ENCODE measurements at places on chromosomes 5 and 9.

- DNase-seq, result peak; percentile 18
- H3K27me3 ChIP-seq, result peaks cover 19% of the 10 kb centered on the region
- H3K4me3 ChIP-seq, result no peak overlapping the region
- H3K4me1 ChIP-seq, result peaks cover 5% of the 10 kb centered on the region
- no peak overlapping the region for H3K27ac ChIP-seq
These were observed 108.2 kb upstream of the GPR151 start for GRCh38 chr5:146624179-146624578.

DNA sequence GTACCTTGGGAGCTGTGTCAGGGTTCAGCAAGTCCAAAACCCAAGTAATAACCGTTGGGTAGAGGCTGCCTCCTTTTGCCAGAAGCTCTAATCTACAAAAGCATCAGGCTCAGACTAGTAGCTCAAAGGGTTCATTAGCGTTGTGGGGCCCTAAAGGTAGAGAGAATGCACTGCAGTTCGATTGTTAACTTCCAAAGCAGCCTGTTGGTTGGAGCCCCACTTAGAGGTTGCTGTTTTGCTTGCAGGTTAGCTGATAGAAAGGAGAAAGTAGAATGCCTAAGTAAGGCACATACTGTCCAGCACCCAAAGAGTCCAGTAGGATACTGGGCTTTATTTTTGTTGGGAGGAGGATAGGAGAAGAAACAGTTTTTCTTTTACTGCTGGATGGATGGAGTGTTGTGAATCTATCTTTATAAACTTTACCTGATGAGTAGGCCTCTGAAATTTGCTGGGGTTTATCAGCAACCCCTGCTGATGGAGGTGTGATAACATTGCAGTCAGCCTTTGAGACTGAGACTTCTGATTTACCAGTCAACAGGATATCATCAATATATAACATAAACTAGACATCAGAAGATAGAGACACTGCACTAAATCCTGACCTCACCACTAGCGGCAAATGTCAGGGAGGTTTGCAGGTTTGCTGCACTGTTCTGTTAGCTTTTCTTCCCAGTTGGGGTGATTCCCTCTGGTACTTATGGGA, 34.8 kb downstream of the ZNF131 start:
- peaks cover 59% of the 10 kb centered on the region for H3K36me3 ChIP-seq
- H3K4me3 ChIP-seq, result no peak overlapping the region
- no peak for DNase-seq
- H3K4me1 ChIP-seq, result no peaks in the 10 kb centered on the region
- no peak overlapping the region for H3K27ac ChIP-seq
- peaks cover 2% of the 10 kb centered on the region for H3K27me3 ChIP-seq

- peaks cover 44% of the 10 kb centered on the region for H3K4me1 ChIP-seq
- no peak overlapping the region for H3K27ac ChIP-seq
- DNase-seq, result no peak
- no peaks in the 10 kb centered on the region for H3K36me3 ChIP-seq
These were observed 3.9 kb upstream of the SLC26A2 start for GRCh38 chr5:149956685-149957084.

DNA sequence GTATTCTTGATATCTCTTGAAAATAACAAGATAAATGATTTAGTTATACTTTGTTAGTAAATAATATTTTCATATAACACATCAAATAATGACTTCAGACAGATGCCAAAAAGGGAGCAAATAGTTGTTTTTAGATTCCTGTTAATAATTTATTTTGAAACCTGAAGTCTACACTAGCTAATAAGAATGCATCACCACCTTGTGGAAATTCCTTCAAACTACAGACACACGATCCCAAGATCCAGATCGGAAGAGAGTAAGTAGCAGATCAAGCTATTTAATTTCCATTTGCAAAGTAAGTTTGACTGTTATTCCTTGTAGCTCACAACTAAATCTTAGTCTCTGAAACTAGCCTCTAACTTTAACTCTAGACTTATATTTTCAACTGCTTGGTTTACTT, 35.5 kb upstream of the ISL1 start:
- H3K4me3 ChIP-seq, result no peak overlapping the region
- DNase-seq, result no peak
- H3K27ac ChIP-seq, result no peak overlapping the region
- H3K27me3 ChIP-seq, result no peaks in the 10 kb centered on the region
- H3K36me3 ChIP-seq, result no peaks in the 10 kb centered on the region

DNA sequence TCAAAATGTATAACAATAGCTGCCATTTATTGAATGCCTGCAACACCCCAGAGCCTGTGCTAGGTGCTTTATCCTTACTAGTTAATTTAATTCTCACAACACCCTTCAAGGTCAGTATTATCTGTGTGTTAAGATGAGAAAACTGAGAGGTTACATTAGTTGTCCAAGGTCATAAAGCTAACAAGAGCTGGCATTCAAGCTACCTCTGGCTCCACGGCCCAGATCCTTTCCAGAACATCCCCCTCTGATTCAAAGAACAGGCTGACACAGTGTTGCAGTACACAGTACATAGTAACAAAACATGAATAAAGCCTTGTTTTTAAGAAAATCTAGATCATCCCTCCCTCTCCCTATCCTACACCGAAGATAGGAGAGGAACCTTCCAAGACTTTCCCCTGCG, 9.4 kb upstream of the FRMPD1 start:
- no peak for DNase-seq
- H3K4me1 ChIP-seq, result peaks cover 6% of the 10 kb centered on the region
- H3K27ac ChIP-seq, result no peak overlapping the region
- H3K27me3 ChIP-seq, result peaks cover 55% of the 10 kb centered on the region

GRCh38 chr9:105132606-105133005, 111.8 kb upstream of the SLC44A1 start:
- H3K36me3 ChIP-seq, result no peaks in the 10 kb centered on the region
- H3K4me1 ChIP-seq, result peaks cover 28% of the 10 kb centered on the region
- no peak for DNase-seq
- H3K27ac ChIP-seq, result no peak overlapping the region
- peaks cover 14% of the 10 kb centered on the region for H3K27me3 ChIP-seq
- no peak overlapping the region for H3K4me3 ChIP-seq

- peak overlapping the region; percentile 93 for H3K27ac ChIP-seq
- no peak for DNase-seq
- peaks cover 96% of the 10 kb centered on the region for H3K4me1 ChIP-seq
- H3K27me3 ChIP-seq, result no peaks in the 10 kb centered on the region
- H3K36me3 ChIP-seq, result peaks cover 42% of the 10 kb centered on the region
These were observed 7.6 kb downstream of the SPRY4 start for GRCh38 chr5:142317173-142317572.

DNA sequence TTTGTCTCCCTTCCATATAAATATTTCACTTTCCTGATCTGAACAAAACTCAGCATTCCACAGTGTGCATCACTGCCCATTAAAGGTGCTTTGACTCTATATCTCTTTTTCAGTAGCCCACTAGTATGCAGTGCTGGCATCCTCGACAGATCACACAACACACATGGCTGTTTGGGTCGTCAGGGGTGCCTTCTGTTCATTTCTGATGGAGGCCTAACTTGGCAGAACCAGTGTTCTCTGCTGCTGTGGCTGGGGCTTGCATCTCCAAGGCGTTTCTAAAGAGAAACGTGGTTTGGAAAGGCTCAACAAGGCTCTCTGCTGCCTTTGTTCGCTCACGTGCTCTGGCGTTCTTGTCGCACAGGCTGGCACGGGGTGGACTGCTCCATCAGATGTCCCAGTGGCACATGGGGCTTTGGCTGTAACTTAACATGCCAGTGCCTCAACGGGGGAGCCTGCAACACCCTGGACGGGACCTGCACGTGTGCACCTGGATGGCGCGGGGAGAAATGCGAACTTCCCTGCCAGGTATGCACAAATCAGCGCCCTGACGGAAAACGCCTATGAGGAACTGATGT, 97.7 kb upstream of the PRRC1 start:
- no peak for DNase-seq
- no peak overlapping the region for H3K4me3 ChIP-seq
- H3K27ac ChIP-seq, result no peak overlapping the region
- H3K4me1 ChIP-seq, result peaks cover 27% of the 10 kb centered on the region

- no peaks in the 10 kb centered on the region for H3K36me3 ChIP-seq
- peak overlapping the region; percentile 82 for H3K4me3 ChIP-seq
- no peak overlapping the region for H3K27ac ChIP-seq
- H3K4me1 ChIP-seq, result peaks cover 41% of the 10 kb centered on the region
- H3K27me3 ChIP-seq, result peaks cover 11% of the 10 kb centered on the region
These were observed 7.9 kb downstream of the SH2D3C start for GRCh38 chr9:127770583-127770904.

DNA sequence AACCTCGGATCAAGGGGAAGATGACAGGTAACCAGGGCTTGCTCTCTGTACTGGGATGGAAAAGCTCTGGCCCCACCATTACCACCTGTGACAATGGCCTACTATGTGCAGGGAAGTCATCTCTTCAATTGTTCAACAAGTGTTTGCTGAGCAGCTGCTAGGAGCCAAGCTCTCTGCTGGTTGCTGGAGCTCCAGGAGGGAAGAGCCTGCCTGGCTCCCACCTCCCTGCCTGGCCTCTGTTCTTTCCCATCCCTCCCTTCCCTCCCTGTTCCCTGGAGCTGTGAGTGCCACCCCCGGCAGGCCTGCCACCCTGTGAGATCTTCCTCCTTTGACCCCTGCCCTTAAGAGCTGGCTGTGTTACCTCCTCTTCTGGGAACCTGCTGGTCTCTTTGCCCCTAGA, 59.7 kb upstream of the IER5L start:
- DNase-seq, result no peak
- H3K27me3 ChIP-seq, result peaks cover 10% of the 10 kb centered on the region
- no peak overlapping the region for H3K4me3 ChIP-seq
- no peaks in the 10 kb centered on the region for H3K36me3 ChIP-seq
- H3K4me1 ChIP-seq, result peaks cover 38% of the 10 kb centered on the region
- H3K27ac ChIP-seq, result no peak overlapping the region

- no peak overlapping the region for H3K27ac ChIP-seq
- H3K4me3 ChIP-seq, result no peak overlapping the region
- H3K4me1 ChIP-seq, result no peaks in the 10 kb centered on the region
- peaks cover 8% of the 10 kb centered on the region for H3K27me3 ChIP-seq
- no peaks in the 10 kb centered on the region for H3K36me3 ChIP-seq
These were observed 144.7 kb downstream of the APBA1 start for GRCh38 chr9:69527454-69527853.

GRCh38 chr9:86185872-86186271, 73.6 kb downstream of the C9orf153 start:
- no peak for DNase-seq
- peaks cover 11% of the 10 kb centered on the region for H3K27me3 ChIP-seq
- H3K27ac ChIP-seq, result no peak overlapping the region
- H3K4me1 ChIP-seq, result peaks cover 17% of the 10 kb centered on the region
- H3K4me3 ChIP-seq, result no peak overlapping the region

- H3K27ac ChIP-seq, result no peak overlapping the region
- no peak overlapping the region for H3K4me3 ChIP-seq
- no peaks in the 10 kb centered on the region for H3K4me1 ChIP-seq
- H3K36me3 ChIP-seq, result no peaks in the 10 kb centered on the region
These were observed 307.6 kb downstream of the PJA2 start for GRCh38 chr5:109102096-109102690.

GRCh38 chr9:33014665-33015014, 10.4 kb upstream of the DNAJA1 start:
- H3K36me3 ChIP-seq, result peaks cover 27% of the 10 kb centered on the region
- no peak overlapping the region for H3K27ac ChIP-seq

GRCh38 chr9:12785260-12785770, 10.5 kb downstream of the LURAP1L start:
- no peaks in the 10 kb centered on the region for H3K27me3 ChIP-seq
- peak overlapping the region; percentile 4 for H3K4me3 ChIP-seq
- DNase-seq, result no peak
- peak overlapping the region; percentile 97 for H3K27ac ChIP-seq
- peaks cover 33% of the 10 kb centered on the region for H3K36me3 ChIP-seq
- peaks cover 23% of the 10 kb centered on the region for H3K4me1 ChIP-seq

GRCh38 chr5:113232221-113232620, 202.6 kb downstream of the TSSK1B start:
- H3K27me3 ChIP-seq, result no peaks in the 10 kb centered on the region
- H3K27ac ChIP-seq, result no peak overlapping the region
- H3K4me1 ChIP-seq, result peaks cover 67% of the 10 kb centered on the region
- no peak overlapping the region for H3K4me3 ChIP-seq

- no peak overlapping the region for H3K4me3 ChIP-seq
- H3K27ac ChIP-seq, result no peak overlapping the region
- H3K36me3 ChIP-seq, result no peaks in the 10 kb centered on the region
- no peaks in the 10 kb centered on the region for H3K4me1 ChIP-seq
These were observed 59.2 kb downstream of the MED10 start for GRCh38 chr5:6319116-6319515.

DNA sequence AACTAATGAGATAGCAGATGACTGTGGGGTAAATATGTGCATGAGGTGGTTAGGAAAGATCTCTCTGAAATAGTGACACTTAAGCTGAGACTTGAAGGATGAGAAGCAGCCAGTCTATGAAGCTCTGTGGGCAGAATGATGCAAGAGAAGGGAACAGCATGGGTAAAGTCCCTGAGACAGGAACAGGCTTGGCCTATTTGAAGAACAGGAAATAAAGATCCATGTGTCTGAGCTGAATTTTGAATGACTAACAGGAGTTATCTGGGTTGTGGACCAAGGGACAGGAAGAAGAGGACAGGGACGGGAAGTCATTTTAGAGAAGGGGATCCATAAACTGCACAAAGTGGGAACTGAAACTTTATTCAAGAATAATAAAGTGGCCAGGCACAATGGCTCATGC, 25.6 kb upstream of the HMGCS1 start:
- H3K27ac ChIP-seq, result no peak overlapping the region
- H3K36me3 ChIP-seq, result no peaks in the 10 kb centered on the region
- no peak for DNase-seq
- no peaks in the 10 kb centered on the region for H3K4me1 ChIP-seq
- H3K27me3 ChIP-seq, result no peaks in the 10 kb centered on the region
- H3K4me3 ChIP-seq, result no peak overlapping the region

DNA sequence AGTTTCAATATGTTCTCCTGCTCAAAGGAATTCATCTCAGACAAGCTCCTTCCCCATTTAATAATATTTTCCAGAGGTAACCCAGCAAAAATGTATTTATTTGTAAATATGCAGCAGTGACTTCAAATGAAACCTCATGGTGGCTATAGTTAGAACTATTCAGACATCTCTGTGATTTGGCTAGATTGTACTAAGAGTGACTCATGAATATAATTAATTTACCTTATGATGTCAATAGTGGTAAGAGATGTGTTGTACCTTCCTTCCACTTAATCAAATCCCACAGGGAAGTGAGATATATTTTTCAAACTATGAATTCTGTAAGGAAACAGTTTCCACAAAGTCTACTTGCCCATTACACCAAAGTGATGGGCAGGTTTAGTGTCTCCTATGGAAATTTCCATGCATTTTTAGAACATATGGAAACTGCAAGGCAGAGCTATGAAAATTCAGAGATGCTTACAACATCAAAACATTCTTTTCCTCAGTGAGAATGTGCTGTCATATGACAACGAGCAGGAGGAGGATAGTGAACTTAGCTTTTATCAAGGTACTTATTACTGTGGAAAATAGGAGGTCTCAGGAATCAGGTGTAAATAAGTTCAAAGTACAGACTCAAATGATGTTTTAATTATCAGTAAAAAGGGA, 34.0 kb upstream of the SPDL1 start:
- no peaks in the 10 kb centered on the region for H3K4me1 ChIP-seq
- no peak overlapping the region for H3K4me3 ChIP-seq
- no peak overlapping the region for H3K27ac ChIP-seq
- DNase-seq, result no peak
- no peaks in the 10 kb centered on the region for H3K36me3 ChIP-seq

- H3K27me3 ChIP-seq, result peaks cover 2% of the 10 kb centered on the region
- peaks cover 9% of the 10 kb centered on the region for H3K4me1 ChIP-seq
- DNase-seq, result peak; percentile 63
These were observed 97.1 kb downstream of the ENTREP1 start for GRCh38 chr9:69421908-69422801.
